Progenitor cell of endocrine pancreas (in vitro differentiated cells): ENCODE measurements at places on chromosomes 1 and 21. TPM values are rescaled to one million over a fixed set of nuclear protein-coding genes. Genes with fewer than 3 reads are reported as not detected.

Gene CRP
- not detected in 2 replicates for total RNA-seq

Gene FBLIM1
- 101 and 105 TPM in 2 replicates for total RNA-seq

Gene CRABP2
- 70.4 and 125 TPM in 2 replicates for total RNA-seq

GRCh38 chr1:160781914-160782689, 13.9 kb upstream of the LY9 start:
- DNase-seq, result no peak

GRCh38 chr1:154478013-154478412, 24.0 kb upstream of the TDRD10 start:
- DNase-seq, result no peak

DNA sequence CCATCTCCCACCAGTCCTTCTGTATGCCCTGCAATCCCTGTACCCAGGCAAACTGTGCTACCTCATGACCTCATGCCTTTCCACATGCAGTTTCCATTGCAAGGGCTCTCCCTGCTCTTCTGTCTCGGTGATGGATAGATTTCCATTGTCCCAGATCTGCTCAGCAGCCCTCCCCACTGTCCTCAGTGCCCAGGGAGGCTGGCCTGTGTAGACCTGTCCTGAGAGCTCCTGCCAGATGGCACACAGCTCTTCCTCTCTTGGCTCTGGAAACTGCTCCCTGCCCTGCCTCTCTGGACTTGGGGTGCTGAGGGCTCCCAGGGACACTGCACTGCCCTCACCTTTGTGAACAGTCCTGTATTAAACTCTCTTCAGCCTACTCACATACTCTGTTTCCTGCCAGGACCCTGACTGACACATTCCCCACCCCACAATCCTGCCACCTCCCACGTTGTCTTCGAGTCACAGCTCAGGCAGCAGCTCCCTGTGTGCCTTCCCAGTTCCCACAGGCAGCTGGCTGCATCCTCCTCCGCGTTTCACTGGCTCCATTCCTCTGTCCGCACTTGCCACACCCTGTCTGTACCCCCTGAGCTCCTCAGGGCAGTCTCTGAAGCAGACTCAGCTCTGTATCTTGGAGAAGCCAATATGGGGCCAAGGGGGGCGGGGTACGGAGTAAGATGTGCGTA, 57.0 kb downstream of the SPATA46 start:
- no peak for DNase-seq

- DNase-seq, result no peak
Measured at GRCh38 chr1:110607536-110608230, 1.5 kb upstream of the KCNA2 start.

GRCh38 chr1:156414461-156415064, 45.6 kb downstream of the RHBG start:
- peak; percentile 58 for DNase-seq

DNA sequence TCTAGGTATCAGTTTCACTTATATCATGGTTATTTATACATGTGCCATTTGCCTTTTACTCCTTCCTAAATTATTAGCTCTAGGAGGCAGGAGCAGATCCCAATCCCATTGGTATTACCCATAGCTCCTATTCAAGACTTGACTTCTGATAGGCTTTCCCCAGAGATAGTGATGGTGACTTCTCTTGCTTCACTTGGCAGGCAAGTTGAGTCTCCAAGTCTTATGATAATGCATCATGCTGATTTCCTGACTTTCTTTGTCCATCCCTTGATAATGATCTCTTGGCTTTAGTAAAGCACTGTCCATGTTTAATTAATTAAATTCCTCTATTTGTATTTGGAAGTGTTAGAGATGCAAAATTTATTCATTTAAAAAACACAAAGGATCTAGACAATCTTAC, 253.5 kb upstream of the ADAMTS5 start:
- no peak for DNase-seq
